NCI-H526 (cell line): ENCODE measurements at places on chromosomes 2 and 18.

- DNase-seq, result no peak
Observed at GRCh38 chr2:241063587-241063986, 38.5 kb downstream of the MTERF4 start.

DNA sequence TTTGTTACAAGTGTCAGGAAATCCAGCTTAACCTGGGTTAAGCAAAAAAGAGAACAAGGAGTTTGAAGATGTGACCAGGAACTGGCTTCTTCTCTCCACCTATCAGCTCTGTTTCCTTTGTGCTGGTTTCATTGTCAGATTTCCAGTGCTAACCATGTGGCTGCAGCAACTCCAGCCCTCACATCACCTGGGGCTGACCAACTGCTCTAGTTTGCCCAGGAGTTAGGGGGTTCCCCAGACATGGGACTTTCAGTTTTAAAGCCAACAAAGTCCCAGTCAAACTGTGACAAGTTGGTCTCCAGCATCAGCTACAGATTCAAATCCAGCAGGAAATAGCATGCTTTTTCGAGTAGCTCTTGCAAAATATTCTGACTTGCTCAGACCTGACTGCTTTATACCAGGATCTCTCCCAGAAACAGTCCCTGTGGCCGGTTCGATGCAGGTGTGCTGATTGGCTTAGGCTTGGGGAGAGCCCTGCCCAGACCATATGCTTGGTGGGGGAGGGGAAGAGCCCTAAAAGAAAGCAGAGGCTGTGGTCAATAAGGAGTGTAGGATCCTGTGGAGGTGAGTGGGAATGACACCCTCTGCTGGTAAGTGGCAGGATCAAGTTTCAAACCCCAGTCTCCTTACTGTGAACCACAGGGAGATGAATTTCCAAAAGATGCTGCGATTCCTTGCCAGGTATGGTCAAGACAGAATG, 49.5 kb downstream of the KCNE4 start:
- DNase-seq, result peak; percentile 56

GRCh38 chr2:11761259-11761658, 14.8 kb downstream of the LPIN1 start:
- no peak for DNase-seq

GRCh38 chr2:112841295-112842044, 4.9 kb upstream of the IL1B start:
- no peak for DNase-seq

DNA sequence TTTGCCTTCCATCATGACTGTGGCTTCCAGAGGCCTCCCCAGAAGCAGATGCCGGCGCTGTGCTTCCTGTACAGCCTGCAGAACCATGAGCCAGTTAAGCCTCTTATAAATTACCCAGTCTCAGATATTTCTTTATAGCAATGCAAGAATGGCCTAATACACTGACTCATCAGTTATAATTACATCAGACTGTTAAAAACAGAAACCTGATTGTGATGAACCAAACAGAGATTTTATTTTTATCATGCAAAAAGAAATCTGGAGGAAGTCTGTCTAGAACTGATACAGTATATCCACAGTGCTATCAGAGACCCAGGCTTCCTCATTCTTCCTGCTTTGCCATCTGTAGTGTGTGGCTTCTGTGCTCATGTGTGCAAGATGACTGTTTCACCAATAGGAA, 93.4 kb upstream of the MEX3C start:
- DNase-seq, result no peak

- DNase-seq, result no peak
Observed at GRCh38 chr2:60351321-60351720, 202.1 kb downstream of the BCL11A start.
